ENCODE measurements at places on chromosomes 2 and 18.

DNA sequence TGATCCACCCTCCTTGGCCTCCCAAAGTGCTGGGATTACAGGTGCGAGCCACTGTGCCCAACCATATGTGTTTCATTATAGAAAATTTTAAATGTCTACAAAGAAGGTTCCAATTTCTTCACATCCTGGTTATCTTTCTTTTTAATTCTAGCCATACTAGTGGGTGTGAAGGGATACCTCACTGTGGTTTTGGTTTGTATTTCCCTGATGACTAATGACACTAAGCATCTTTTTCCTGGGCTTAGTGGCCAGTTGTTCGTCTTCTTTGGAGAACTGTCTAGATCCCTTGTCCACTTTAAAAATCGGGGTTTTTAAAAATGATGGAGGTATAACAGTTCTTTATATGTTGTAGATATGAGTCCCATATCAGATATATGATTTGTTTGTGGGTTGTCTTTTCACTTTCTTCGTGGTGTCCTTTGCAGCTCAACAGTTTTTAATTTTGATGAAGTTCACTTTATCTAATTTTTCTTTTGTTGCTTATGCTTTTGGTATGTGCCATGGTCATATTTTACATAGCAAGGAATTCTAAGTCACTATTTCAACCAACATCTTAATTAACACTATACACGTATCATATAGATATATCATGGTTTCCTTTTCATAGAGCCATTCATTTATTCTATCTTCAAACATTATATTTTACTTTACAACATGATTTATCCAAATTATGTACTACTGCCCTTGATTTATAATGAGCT lies 135.0 kb upstream of the RIOK3 start:
- DNase-seq: peak; percentile 67

DNA sequence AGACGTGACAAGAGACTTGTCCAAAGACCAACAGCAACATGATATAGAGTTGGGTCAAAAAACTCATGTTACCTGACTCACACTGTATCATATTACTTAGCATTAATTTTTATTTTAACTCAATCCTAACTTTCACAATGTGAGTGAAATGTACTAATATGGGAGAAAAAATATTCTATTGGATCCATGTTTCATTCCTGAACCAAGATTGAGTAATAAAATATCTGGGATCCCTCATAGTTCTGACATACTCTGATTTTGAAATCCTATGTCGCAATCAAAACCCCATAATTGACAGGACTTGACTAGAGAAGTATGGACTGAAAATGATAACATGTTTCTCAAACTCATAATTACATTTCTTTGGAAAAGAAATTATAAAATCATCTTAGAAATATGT lies 190.4 kb downstream of the RIT2 start:
- no peak for DNase-seq

DNA sequence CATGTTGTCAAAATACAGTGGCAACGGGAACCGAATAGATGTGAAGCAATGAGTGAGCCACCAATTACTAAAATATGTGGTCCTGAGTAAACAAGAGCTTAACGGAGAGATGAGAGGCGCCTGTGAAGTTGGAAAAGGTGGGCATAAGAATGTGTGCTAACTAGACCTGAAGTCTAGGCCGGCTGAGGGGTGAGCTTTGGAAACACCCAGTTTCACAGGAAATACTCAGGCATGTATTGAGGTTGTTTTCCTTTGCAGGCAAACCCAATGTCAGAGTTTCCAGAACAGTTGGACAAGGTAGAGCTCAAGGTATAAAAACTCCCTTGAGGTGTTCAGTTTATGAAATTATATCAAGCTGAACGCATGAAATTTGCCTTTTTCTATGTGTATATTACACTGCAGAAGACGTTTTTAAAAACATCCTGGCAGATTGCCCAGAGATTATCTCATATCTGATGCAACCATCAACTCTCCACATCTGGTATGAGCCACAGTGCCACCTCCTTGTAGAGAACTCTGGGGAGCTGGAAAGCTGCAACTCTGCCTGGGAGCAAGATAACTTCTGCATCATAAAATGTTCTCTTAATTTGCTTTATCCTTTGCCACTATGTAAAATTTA lies 3.9 kb upstream of the WDSUB1 start:
- DNase-seq: peak; percentile 81

DNA sequence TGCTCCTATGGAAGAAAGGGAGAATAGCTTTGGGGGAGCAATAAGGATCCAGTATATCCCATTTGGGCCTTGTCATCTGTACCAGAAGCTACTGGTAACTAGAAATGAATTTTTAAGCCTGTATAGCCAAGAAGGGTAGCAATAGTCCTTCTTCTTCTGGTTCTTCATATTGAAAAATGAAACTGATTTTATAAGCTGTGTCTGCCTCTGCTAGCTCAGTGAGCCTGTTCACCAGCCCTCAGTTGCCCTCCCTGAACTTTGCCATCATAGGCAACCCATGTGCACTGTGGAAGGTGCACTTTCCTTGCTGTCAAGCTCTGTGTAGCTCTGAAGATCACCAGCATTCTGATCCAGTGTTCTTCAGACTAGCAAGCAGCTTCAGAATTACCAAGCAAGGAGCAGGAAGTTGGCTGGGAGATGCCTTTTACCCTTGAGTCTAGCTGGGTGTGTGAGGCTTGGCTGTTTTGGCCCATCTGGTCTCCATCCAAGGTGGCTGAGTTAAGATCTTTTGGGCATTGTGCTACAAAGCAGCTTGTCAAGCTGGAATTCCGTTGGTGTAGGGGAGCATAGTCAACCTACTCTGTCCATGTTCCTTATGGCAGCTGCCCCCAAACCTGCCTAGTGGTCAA lies 55.8 kb upstream of the MGAT5 start:
- DNase-seq: no peak

DNA sequence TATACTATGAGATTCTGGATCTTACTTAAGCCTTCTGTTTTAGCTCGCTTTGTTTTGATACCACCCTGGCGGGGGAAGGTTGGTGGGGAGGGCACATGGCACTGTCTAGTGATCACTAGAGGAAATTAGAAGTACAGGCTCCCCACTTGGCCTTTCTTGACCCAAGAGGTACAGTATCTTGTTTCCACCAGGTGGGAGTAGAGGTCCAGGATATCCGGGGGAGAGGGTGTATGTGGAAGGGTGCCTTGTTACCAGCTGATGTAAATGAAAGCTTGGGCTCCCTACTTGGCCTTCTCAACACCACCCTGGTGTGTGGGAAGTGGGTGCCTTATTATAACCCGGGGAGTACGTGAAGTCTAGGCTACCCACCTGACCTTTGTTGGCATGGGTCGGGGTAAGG lies 7.5 kb downstream of the GALNT1 start:
- no peak for DNase-seq

GRCh38 chr2:105652014-105652796 lies 92.5 kb upstream of the NCK2 start:
- no peak for DNase-seq

DNA sequence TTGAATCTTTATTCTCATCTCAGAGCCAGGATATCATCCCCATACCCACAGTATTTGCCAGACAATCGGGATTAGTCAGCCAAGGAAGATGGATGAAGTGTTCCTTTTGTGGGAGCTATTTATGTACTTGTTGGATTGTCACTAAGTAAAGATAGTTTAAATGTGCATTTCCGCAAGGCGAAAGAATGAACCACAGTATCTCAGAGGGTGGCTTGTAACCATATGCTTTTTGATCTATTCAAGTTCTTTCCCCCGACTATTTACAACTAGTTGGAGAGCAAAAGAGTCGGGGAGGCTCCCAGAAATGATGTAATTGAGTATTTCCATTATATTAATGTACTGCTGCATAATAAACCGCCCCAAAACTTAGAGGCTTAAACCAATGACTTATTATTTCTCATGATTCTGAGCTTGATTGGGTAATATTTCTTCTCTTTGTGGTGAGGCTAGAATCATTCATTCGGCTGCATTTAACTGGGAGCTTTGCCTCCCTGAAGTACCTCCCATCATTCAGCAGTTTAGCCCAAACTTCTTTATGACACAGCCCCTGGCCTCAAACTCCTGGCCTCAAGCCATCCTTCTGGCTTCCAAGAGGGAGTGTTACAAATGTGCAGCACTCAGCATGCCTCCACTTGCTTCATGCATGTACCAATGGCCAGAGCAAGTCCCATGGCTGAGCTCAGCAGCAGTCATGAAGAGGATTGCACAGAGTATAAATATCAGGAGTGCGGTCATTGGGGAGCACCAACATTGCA lies 423.7 kb downstream of the METTL4 start:
- DNase-seq: no peak

- DNase-seq: no peak
Measured at GRCh38 chr2:65436824-65437221, 4.4 kb upstream of the SPRED2 start.

- DNase-seq: no peak
Measured at GRCh38 chr2:233353101-233353768, 1.1 kb upstream of the DGKD start.

GRCh38 chr2:166104773-166105172 lies 23.0 kb downstream of the SCN1A start:
- no peak for DNase-seq

DNA sequence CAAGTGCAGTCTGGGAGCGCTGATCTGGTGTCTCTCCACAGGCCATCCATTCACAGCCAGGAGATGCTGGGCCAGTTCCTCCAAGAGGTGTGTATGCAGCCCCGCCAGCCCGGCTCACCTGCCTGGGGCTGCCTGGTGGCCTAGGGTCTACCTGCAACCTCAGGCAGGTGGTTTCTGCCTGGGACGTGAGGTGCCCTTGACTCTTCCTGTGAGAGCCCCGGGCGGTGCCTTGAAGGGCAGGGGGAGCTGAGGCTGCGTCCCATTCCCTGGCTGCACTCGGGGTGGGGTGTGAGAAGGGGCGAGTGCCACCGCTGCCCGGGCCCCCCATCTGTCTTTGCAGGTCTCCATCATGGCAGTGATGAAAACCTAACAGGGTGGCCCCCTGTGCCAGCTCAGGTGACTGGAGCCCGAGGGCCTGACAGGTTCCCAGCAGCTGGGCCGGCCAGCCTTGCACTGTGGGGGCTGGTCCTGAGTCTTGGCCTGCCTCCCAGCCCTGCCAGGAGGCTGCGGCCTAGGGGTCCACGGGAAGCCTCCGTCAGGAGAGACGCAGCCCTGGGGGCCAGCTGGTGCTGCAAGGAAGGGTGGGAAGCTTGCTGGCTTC lies 11.9 kb downstream of the CAPN10 start:
- DNase-seq: no peak

GRCh38 chr2:198116756-198117155 lies 312.4 kb downstream of the PLCL1 start:
- no peak for DNase-seq

DNA sequence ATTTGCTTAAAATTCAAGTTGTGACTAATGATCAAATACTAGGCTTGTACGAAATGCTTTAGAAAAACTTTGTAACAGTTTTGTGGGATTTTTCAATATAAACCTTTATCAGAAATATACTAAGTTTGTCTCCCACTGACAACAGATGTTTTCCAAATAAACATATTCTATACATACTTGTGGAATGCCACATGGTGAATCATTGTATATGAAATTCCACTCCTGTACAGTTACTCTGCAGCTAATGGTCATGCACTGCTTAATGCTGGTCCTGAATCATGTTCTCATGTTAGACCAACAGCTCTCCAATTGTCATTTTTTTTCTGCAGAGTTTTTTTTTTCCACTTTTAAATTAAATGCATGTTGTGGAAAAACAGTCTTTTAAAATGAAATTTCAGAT lies 90.1 kb downstream of the DPP4 start:
- DNase-seq: peak; percentile 73

DNA sequence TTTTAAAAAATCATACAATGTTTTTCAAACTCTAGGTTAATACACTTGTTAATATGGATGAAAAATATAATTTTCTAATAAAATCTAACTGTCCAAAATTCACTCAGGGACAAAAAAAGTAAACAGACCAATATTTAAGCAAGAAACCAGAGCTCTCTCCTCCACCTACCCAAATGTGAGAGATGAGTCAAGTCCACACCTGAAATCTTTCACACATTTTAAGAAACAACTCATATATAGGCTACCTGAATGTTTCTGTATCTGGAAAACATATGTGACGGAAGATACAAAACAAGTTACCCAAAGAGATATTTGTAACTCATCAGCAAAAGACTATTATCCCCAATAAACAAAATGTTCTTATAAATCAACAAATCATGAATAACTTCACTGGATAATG lies 20.2 kb downstream of the ZNF516 start:
- no peak for DNase-seq

- peak; percentile 8 for DNase-seq
Measured at GRCh38 chr2:195105581-195105980, 551.4 kb upstream of the SLC39A10 start.

DNA sequence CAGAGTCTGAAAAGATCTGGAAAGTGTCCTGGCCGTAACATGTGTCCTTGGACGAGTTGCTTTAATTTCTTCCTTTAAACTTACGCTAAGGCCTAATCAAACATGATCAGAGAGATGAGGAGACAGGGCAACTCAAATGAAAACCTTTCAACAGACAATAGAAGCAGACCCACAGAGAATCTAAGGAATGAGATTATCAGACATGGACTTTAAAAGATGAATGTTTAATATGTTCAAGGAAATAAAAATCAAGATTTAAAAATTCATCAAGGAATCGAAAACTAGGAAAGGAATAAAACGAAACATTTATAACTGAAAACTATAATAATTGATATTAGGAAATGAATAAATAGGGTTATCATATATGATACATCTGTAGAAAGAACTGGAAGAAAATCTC lies 55.1 kb downstream of the RAB31 start:
- no peak for DNase-seq

DNA sequence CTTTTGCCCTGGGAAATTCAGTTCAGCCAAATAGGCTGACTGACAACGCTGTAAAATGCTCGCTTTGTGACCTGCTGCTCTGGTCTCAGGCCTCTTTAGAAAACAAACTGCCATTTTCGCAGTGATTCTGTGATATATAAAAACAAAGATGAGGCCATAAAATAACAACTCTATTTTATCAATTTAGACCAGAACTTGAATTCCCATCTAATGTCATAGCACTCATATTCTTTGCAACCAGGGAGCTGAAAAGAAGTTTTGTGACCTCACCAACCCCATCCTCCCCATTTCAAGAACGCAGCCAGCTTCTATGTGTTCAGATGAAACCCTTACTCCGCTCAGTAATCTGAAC lies 40.3 kb downstream of the TCF4 start:
- DNase-seq: no peak
